ENCODE measurements at places on chromosomes 3 and 15. TPM values are rescaled to one million over a fixed set of nuclear protein-coding genes. Genes with fewer than 3 reads are reported as not detected.

Gene HIGD1A
- total RNA-seq = 75.3 TPM

Gene ZNF860
- 0.44 TPM for total RNA-seq

Gene TIGIT
- total RNA-seq = not detected

Gene RBP2
- total RNA-seq = not detected

Gene FBXO40
- not detected for total RNA-seq

Gene SUSD5
- total RNA-seq = 0.66 TPM

Gene NR1I2
- total RNA-seq = under 0.01 TPM

Gene TUSC7
- not detected for total RNA-seq

Gene NANOGP8
- total RNA-seq = not detected

Gene PYGO1
- total RNA-seq = 6.1 TPM

Gene CD200R1
- total RNA-seq = 0.14 TPM

Gene IL17RD
- total RNA-seq = 0.44 TPM

Gene TNNC1
- total RNA-seq = not detected

Gene PIERCE2
- total RNA-seq = 1.8 TPM

Gene FOXL2
- total RNA-seq = 18.2 TPM

Gene ITGB5
- total RNA-seq = 247 TPM

Gene SELENOT
- total RNA-seq = 167 TPM

Gene ITIH4
- 0.88 TPM for total RNA-seq

Gene LMLN
- 11.7 TPM for total RNA-seq

Gene DUOXA2
- not detected for total RNA-seq

Gene CILP
- not detected for total RNA-seq

Gene SEMA6D
- 25.8 TPM for total RNA-seq

Gene SUCNR1
- under 0.01 TPM for total RNA-seq

Gene NCKIPSD
- 21.9 TPM for total RNA-seq

Gene ST3GAL6
- total RNA-seq = 6.9 TPM

Gene CP
- total RNA-seq = not detected

Gene KLF15
- total RNA-seq = 0.29 TPM

Gene PP2D1
- not detected for total RNA-seq

Gene SLC6A11
- not detected for total RNA-seq

Gene SAMMSON
- not detected for total RNA-seq

Gene UROC1
- not detected for total RNA-seq

Gene SYNM
- total RNA-seq = 10.6 TPM

Gene GPR171
- not detected for total RNA-seq

Gene TEX264
- 42.1 TPM for total RNA-seq

Gene PLSCR5
- total RNA-seq = not detected

Gene LTF
- 0.14 TPM for total RNA-seq

Gene GNAT1
- total RNA-seq = not detected

Gene IL20RB
- 2.0 TPM for total RNA-seq

Gene EBLN2
- 7.9 TPM for total RNA-seq

Gene ADGRG7
- not detected for total RNA-seq

Gene RAD51
- 2.0 TPM for total RNA-seq

Gene CNTN6
- total RNA-seq = not detected

Gene LRRC58
- 23.4 TPM for total RNA-seq

Gene PRTG
- 1.1 TPM for total RNA-seq

Gene ZNF385D
- not detected for total RNA-seq
